Fibroblast of skin of scalp (primary cell): ENCODE measurements at places on chromosomes 3 and 15.

GRCh38 chr3:195204360-195205163, 66.4 kb downstream of the XXYLT1 start:
- DNase-seq = no peak

DNA sequence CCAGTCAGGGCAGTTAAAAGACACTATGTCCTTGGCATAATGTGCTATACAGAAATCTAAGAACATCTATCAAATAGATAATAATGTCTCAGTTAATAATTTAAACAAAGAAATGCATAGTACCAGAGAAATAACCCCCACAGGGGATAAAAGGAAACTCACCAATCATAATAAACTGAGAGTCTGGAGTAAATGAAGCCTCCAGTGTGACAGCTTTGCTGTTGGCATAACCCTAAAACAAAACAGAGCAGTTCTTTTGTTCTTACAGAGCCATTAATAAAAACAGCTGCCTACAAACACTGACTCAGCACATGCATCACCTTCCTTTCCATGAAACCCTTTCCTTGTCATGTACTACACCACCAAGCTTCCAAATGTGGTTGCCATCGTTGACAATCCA, 13.5 kb downstream of the PPM1M start:
- DNase-seq = no peak

GRCh38 chr3:197500812-197501211, 55.0 kb downstream of the BDH1 start:
- no peak for DNase-seq

- no peak for DNase-seq
Measured at GRCh38 chr3:164929642-164930041, 148.7 kb downstream of the SI start.

- DNase-seq = no peak
Measured at GRCh38 chr3:33023176-33024136, 72.0 kb downstream of the CCR4 start.

DNA sequence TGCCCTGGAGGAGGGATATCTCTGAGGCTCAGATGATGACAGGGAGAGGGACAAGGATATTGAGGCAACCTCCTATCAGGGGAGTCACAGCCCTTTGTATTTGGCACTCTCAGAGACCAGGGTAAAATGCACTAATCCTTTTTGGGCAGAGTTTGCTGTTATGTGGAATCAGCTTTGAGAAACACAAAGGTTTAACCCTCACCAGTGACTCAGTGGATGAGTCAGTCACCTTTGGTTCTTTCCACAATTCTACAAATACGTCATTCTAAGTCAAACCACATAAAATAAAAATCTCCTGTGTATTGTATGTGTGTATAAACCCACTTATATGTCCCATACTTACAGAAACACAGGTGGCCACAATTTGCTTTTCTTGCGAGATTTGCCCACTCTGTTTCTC, 5.1 kb downstream of the LSAMP start:
- DNase-seq = peak; percentile 39

DNA sequence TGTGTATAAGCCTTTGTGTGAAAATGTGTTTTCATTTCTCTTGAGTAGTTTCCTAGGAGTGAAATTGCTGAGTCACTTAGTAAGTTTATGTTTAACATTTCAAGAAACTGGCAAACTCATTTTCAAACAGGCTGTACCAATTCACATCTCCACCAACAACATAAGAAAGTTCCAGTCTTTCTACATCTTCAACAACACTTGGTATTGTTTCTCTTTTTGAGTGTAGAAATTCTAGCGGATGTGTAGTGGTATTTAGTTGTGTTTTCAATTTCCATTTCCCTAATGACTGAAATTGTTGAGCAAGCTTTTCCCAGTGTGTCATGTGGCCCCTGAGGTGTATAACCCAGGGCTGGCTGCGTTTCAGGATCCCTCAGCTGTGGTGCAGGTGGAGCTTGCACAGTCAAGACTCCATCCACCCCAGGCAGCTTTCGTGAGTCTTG, 258.5 kb downstream of the PDCD6IP start:
- DNase-seq = peak; percentile 2

DNA sequence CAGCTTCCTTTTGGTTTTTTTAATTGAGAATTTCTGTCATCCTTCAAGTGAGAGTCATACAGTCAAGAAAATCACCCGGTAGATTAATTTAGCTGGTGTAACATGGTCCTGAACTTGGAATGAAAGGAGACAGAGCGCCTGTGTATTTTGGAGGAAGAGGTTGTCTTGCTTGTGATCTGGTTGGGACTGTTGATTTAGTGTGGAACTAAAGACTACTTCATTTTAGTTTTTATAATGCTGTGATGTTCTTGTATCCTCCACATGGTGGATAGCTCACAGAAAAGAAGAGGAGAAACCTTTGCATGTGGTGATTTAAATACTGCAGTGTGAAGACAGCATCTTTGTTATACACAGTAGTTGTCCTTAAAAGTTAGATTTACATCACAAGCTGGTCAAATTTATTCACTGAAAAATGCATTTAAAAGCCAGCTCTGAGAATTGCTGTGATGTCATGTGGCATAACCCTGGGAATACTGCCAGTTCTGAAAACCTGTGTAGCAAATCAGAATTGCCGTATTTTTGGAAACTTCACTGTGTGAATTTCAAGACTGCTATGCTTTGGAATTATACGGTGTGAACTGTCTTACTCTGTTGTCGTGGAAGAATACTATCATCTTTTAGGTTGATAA, 268.5 kb downstream of the PTPRG start:
- no peak for DNase-seq

- no peak for DNase-seq
Measured at GRCh38 chr15:65305150-65305758, 777 bp downstream of the RNU5B-1 start.

GRCh38 chr3:109618766-109619378, 281.5 kb upstream of the DPPA4 start:
- no peak for DNase-seq

DNA sequence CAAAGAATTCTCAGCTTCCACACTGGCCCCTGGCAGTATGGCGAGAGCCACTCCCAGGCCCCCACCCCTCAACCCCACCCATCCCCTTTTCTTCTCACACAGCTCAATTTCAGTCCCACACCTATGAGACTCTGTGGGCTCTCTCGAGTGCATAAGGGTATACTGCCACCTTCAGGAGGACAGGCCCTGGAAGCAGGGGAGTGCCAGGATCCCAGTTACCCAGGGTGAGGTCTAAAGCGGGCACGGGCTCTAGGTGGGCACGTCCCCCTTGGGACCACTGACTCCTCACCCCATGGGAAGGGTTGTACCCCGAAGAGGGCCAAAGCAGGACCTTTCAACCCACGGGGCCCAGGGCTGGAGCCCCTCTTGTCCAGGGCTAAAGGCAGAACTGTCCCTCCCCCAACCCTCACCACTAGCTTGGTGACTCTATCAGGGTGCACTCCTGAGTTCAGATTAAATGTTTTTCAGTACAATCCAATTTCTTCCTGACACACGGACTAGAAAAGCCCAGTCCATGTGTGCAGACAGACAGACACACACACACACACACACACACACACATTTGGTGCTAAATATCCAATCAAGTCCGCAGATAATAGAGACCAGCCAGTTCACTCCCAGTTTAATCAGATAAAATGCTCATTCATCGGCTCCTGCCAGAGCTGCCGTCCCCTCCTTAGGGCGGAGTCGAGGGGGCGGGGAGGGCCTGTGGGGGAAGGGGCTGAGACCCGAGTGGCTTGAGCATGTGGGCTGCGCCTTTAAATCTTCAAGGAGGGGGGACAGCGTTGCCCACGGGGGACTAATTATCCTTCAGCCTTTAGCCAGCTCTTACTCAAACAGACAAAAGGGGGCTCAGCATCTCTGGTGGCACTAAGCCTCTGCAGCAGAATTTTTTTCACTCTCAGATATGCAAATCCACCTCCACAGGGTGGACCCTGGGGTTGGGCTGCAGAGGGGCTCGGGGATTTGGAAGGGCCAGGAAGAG, 59.3 kb downstream of the CYP11A1 start:
- peak; percentile 69 for DNase-seq

DNA sequence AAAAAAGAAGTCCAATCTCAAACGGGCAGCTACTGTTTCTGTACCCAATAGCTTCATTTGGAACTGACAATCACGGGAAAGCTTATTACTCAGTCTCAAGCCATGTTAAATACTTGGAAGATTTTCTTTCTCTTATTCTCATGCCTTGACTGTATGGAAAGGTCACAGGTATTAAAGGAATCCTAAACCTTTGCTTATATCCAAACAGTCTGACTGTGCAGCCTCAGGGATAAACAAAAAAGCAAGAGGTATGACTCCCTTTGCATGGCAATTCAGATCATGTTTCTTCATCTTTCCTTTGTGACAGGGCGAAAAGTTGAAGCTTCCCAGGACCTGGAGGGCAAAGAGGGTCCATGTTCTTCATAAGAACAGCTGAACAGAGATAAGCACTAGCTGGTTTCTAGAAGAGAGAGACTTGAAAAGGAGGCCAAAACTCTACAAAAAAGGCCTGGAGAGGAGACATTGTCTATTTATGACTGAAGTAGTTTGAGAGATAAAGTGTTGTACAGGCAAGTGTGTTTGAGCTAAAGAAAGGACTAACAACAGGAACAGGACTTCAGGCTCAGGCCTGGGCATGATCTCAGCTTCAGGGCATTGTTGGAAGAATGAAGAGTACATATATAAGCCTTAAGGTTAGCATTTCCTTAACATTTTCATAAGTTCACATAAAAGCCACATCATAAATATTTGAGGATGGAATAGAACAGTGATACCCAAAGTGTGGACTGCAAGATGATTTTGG, 231.0 kb upstream of the THRB start:
- DNase-seq = no peak

- DNase-seq = no peak
Measured at GRCh38 chr3:58131101-58131825, 79.5 kb downstream of the DNASE1L3 start.

- no peak for DNase-seq
Measured at GRCh38 chr3:67809370-67809935, 155.0 kb upstream of the SUCLG2 start.

- DNase-seq = no peak
Measured at GRCh38 chr3:190646996-190647395, 133.1 kb downstream of the IL1RAP start.

DNA sequence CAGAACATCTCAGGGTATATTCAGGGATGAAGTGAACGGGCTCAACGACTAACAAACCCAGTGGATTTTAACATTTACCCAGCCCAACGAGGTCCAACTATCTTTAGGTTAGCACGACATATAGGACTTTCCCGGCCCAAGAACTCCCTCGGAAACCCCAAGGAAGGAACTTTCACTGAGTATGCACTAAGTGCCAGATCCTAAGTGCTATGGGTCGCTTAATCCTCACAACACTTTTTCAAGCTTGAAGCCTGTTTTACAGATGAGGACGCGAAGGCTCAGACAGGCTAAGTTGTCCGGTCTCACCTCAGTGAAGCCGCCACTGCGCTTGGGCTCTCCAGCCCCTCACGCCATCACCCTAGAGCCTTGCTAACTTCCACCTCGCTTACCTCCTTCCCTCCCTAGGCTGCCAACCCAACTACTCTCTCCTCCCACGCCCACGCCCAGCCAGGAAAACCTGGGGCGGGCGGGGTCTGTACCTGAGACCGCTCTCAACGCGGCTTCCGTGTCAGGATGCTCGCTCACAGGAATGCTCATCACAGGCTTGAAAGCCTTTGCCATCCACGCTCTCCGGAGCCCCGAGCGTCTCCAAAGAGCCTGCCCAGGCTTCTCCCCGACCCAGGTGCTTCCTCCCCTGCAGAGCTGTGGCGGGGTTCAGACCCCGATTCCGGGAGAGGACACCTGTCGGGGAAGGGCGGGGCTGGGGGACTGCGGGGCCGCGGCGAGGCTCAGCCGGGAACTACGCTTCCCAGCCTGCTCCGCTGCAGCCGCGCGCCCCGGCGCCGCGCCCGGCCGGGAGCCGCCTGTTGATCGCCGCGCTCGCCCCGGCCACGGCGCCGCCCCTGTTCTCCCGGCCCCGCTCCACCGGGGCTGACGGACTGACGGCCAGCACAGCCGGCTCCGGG, at the start of gene TMOD2:
Gene TMOD2 (plus strand): TSS at position 806 of the 905 bp plus-strand sequence. CDS start 14,845 bp downstream, outside the sequence.
- DNase-seq = peak; percentile 36

- DNase-seq = no peak
Measured at GRCh38 chr15:41291065-41291631, 41.2 kb downstream of the OIP5 start.
